ENCODE measurements at places on chromosomes 6 and 20.

DNA sequence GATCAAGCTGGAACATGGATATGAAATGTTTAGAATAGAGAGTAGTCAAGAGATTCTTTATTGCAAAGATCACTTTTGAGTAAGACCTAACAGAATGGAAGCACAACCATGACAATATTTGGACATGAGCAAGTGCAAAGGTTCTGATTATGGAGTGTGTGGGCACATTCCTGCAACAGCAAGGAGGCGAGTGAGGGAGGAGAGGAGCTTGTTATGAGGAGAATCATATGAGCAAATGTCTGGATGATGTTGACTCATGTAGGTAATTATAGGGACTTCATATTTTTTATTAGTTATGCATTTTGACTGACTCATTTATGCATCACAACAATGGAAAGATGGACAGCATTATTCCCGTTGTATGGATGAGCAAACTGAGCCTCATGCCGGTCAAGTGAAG lies 100.8 kb upstream of the SLC35B3 start:
- DNase-seq, result no peak

- no peak for DNase-seq
Measured at GRCh38 chr20:11473983-11474382, 443.7 kb upstream of the BTBD3 start.

GRCh38 chr6:135372758-135373157 lies 124.8 kb downstream of the AHI1 start:
- no peak for DNase-seq

DNA sequence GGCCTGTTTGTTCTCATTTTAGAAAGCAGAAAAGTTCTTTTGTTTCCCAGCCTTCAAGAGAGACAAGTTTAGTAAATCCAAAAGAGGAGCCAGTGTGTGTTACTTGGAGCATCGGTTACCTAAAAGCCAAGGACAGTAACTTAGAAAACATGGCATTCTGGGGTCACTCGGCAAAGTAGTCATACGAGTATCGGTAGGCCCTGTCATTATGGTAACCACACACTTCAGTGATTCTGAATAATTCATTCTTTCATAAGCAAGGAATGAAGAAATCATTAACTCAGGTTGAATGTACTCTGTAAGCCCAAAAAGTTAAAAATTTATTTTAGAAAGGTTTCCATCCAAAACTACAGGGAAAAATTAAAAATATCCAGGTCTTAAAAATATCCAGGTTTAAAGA lies 34.0 kb downstream of the CNKSR3 start:
- no peak for DNase-seq

Data from T-cell (primary cell).